Lower lobe of right lung (tissue), 2 donors: ENCODE measurements at places on chromosomes 2 and 18. TPM values are rescaled to one million over a fixed set of nuclear protein-coding genes. Genes with fewer than 3 reads are reported as not detected.

ZNF892 gene
- 3.9 TPM for total RNA-seq

SLC30A3 gene
- total RNA-seq, result 0.80 TPM

ELOA2 gene
- total RNA-seq, result not detected

CD207 gene
- total RNA-seq, result 3.0 TPM

SPATA3 gene
- total RNA-seq, result not detected

FAM161A gene
- total RNA-seq, result 2.6 TPM

CCDC141 gene
- total RNA-seq, result 40.5 TPM

DRC1 gene
- 6.8 TPM for total RNA-seq

SLC9A2 gene
- 0.35 TPM for total RNA-seq

NT5C1B gene
- not detected for total RNA-seq

C2orf69 gene
- total RNA-seq, result 12.5 TPM

ZNF519 gene
- total RNA-seq, result 7.0 TPM

TEKT4 gene
- total RNA-seq, result 3.4 TPM

ATG4B gene
- 62.7 TPM for total RNA-seq
